ENCODE measurements at places on chromosomes 7 and 10.

- no peak for DNase-seq
Measured at GRCh38 chr7:29879609-29880008, 73.3 kb downstream of the WIPF3 start.

DNA sequence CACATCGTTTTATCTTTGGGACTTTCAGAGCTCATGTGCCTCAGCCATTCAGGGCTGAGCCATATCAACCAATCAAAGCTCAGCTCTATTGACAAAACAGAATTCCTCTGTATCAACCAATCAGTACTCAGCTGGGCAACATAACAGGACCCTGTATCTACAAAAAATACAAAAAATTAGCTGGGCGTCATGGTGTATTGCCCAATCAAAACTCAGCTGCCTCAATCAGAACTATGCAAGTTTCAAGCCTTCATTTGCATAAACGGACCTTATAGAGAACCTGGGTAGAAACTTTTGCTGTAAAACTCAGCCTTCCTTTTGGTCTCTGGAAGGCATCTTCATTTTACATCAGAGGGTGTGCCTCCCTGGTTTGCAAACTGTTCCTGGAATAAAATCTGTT lies 77.1 kb downstream of the ZNF467 start:
- no peak for DNase-seq

GRCh38 chr7:30566596-30566995 lies 28.1 kb upstream of the GARS1 start:
- DNase-seq: no peak

DNA sequence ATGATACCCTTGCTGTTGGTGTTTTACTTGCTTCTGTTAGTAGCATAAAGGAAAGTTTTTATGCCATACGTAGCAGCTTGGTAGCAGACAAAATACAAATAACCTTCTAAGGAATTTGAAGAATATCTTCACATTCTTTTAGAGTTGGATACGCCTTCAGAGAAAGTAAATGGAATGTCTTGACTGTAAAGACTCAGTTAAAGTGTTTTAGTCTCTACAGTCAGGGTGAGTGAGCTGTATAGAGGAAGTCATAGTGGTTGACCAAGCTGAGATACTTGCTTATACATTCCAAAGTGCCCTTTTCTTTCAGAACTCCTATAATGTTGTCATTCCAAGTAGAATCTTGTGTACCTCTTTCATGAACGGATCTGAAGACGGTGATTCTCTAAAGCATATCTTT lies 37.7 kb downstream of the RABGEF1 start:
- no peak for DNase-seq

DNA sequence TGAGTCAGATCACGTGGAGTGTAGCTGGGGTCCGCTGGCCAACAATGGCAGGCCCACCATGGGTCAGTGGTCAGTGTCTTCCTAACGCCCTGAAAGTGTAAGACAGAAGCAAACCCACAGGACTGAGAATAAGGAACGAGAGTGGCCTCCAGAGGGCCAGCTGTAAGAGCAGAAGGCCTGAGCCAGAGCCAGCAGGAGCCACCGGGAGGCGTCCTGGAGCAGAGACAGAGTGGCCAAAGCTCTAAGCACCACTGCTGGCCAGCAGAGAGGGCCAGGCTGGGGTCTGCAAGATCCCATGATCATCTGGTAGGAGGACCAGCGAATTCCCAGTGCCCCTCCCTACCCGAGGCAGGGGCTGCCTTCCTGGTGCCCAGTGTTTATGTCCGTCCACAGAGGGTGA lies 9.2 kb downstream of the CCDC201 start:
- no peak for DNase-seq

- DNase-seq: no peak
Measured at GRCh38 chr10:775245-776075, 86.0 kb upstream of the DIP2C start.

GRCh38 chr7:46606761-46607160 lies 685.7 kb upstream of the IGFBP3 start:
- DNase-seq: no peak

DNA sequence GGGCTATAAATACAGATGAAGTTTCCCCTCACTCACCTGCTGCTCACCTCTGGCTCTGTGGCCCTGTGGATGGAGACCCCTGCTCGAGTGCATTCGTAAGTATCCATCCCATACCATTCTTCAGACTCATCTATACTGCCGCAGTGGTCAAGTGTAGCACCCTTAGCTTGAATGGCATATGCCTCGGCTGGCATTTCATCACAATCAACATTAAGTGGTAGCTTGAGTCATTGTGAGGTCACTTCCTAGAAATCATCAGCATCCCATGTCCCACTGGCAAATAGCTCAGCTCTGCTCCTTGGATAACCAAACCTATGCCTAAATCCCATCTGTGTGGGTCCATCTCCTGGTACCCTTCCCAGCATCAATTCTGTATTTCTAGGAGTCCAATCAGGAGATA lies 38.2 kb downstream of the MDH2 start:
- no peak for DNase-seq

DNA sequence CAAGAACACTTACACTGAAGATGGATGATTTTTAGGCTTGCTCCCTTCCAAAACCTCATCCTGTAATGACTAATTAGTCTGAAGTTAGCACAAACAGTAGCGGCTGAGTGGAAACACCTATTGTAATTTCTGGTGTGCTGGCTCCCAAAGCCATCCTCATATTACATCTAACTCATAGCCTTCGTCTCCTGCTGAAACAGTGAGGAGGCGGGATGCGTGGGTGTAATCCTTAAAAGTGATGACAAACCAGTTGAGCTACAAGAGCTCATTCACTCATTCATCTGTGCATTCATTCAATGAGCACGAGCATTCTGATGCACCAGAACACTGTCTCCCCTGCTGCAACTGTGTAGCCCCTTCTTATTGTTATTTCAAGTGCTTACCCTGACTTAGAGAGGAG lies 235.3 kb downstream of the CALN1 start:
- no peak for DNase-seq

DNA sequence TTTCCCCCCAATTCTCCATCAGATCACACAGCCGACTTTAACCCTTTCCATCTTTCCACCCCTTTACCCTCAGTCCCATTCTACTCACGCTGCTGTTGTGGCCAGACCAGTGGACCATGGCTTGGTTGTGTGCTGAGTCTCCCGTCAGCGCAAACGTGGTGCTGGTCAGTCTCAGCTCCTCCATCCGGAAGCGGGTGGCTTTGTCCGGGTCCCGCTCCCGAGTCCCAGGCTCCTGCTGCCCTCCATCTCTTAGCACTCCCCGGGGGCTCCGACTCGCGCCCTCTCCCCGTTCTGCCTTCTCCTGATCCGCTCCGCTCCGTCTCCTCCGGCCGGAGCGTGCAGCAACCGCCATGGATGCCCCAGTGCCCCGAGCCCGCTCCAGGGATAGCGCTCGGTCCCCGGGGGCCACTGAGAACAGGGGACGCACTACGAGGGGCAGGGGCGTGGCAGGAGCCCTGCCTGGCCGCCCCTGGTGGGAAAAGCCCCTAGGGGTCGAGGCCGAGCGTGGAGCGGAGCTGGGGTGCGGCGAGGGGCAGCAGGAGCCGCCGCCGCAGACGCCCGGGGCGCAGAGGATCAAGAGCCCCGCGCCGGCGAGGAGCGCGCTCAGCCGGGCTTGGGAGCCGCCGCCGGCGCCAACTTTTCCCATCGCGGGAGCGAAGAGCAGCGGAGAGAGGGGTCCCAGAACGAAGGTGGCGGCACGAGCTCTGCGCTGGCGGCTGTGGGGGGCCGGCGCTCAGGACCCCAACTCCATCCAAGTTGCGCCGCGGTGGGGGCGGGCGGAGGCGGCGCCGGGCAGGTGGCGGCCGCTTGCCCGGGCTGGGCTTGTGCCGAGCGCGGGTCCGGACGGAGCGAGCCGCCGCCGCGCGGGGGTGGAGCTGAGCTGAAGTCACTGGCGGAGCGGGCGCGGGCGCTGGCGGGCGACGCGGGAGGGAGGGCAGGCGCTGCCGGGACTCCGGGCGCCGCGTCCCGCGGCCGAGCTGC lies at the start of gene SORCS1:
Gene SORCS1 (minus strand): TSS at position 826 of the 981 bp plus-strand sequence.
- no peak for DNase-seq

Measured in stimulated activated CD8-positive, alpha-beta memory T cell treated with anti-CD3 and anti-CD28 coated beads, Interleukin-7, amount 100 ng/mL, for 24 hours (primary cell).